ENCODE measurements at places on chromosomes 4 and X.

- no peak for DNase-seq
These were observed 2.5 kb downstream of the CXCL1 start for GRCh38 chr4:73871511-73872310.

GRCh38 chr4:15794905-15795304 lies 16.8 kb downstream of the CD38 start:
- no peak for DNase-seq

DNA sequence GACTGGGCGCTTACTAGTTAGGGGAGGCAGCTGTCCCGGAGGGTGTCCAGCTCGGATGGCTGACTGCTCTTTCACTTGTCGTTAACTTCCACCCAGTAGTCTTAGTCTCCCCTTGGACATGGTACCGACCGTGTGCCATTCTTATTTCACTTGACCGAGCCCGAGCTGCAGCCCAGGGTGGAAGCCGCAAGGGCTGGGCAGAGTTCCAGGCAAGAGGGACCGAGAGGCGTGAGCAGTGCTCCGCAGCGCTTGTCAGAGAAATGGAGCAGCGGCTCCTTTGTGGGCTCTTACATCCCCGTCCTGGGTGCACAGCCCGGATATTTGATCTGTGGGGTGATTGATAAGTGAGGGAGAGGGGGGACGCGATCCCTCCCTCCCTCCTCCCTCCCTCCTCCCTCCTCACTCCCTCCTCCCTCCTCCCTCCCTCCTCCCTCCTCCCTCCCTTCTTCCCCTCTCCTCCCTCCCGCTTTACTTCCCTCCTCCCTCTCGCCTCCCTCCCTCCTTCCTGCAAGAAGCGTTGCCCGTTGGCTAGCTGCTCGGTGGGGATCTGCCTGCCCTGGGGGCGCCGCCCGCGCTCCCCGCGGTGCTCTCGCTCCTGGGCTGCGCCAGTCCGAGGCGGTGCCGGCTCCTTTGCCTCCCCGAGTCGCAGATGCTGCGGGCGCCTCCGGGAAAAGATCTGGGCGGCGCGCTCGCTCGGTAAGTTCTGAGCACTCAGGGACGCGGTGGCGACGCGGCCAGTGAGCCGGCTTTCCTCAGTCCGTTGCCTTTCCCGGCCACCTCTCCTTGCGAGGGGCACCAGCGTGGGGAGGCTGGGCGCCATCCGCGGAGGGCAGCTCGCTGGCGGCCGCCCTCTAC lies at the start of gene SLITRK2:
Gene SLITRK2 (plus strand): TSS at position 499 of the 855 bp plus-strand sequence. CDS start 4,597 bp downstream, outside the sequence.
- no peak for DNase-seq

DNA sequence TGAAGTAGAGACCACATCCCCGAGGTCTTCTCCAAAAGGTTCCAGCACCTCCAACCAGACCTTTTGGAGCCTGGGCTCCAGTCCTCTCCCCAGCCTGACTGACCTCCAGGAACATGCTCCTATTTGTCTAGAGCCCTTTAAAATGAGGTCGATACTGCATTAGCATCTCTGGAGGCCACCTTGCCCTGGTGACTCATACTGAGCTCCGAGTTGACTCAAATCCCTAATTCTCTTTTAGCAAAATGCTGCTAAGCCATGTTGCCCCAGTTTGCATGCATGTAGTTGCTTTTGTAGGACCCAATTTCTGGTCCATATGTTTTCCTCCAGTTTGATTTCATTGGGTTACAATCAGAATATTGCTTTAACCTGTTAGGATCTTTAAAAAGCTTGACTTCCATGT lies 43.5 kb upstream of the CITED1 start:
- no peak for DNase-seq

GRCh38 chrX:19964017-19964710 lies 26.7 kb downstream of the BCLAF3 start:
- DNase-seq, result no peak

- DNase-seq, result no peak
These were observed 190.6 kb downstream of the GC start for GRCh38 chr4:71593311-71593710.

DNA sequence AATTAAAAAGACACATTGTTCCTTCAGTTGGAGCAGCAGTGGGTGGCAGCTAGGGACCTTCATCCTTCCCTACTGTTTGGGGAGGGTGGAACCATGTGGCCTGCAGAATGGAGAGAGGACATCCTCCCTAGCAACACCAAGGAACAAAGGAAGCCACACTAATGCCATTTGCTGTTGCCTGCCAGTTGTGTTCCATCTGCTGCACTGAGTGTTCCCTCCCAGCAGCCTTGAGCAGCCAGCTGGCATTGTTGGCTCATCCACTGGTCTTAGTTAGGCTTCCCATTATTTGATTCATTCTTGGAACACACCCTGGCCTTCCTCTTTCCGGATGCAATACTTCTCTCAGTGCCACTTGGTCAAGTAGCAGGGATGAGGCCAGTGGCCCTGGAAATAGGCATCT lies 25.0 kb upstream of the HMGB3 start:
- DNase-seq, result no peak

- DNase-seq, result no peak
These were observed 12.0 kb upstream of the CD38 start for GRCh38 chr4:15765910-15766697.

DNA sequence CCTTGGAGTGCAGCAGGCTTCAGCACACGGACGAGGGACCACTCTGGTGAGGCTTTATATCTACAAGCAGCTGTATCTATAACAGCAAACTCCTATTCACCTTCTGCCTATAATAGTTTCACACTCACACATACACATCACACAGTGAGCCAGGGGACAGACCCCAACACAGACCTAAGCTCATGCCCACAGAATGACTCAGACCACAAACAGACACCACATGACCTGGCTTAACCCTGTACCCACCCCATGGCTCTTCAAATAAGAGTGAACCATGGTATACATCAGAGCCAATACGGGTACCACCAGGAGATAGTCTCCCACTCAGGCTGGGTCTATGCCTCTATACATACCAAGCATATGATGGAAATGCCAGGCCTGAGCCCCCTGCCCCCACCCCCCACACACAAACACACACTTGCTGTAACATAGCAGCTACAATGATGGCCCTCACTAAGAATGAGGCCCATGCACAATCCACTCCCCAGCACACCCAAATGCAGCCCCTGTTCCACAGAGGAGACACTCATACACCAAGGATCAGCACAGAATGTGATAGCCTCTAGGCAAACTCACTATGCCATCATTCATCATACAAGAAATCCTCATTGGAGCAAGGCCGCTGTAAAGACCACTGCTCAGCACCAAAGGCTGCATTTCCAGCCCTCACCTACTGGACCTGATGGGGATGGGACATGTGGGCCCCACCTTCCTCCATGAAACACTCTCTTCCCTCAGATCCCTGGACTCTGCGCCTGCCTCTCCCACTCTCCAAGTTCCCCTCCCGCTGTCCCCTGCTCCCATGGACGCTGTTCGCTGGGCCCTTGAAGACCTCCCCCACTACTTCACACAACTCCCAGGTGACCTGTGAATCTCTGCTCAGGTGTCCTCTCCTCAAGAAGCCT lies 62.1 kb upstream of the XIAP start:
- DNase-seq, result no peak

GRCh38 chr4:39410415-39410814 lies 3.7 kb downstream of the KLB start:
- DNase-seq, result no peak

GRCh38 chr4:151744614-151745013 lies 16.2 kb downstream of the GATB start:
- peak; percentile 74 for DNase-seq

DNA sequence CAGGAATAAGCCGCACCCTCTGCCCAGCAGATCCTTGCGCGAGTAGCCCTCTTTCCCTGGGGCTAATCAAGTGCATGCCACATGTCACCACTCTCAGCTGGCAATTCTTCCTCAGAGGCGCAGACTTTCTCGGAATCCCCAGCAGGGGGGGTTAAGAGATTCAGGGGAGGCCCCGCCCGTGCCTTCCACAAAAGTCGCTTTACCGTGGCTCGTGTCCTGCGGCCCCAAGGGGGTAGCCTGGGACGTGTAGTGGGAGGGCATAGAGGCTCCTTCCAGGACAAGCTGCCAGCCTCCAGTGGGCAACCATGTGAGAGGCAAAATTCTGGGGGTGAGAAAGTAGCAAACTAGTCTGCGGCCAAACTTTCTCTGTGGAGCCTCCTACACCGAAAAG lies 652 bp downstream of the SRPX start:
- no peak for DNase-seq

- no peak for DNase-seq
These were observed 41.7 kb downstream of the KDM6A start for GRCh38 chrX:44914532-44915198.

- DNase-seq, result peak; percentile 60
These were observed 115.1 kb downstream of the SOWAHB start for GRCh38 chr4:76782837-76783236.

DNA sequence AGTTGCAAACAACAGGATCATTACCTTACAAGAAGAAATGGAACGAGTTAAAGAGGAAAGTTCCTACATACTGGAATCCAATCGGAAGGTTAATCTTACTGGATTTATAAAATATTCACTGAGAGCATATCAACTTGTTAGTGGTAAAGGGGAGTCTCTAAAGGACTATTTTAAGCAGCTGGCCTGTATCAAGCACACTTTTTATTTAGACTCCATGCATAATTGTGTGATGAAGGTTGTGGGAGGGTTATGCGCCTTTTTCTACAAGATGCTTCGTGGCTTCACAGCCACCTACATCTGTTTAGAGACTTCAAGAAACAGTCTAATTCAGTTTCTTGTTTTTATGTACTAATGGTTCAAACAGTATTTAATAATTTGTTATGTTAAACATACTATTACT lies 56.6 kb downstream of the GRSF1 start:
- no peak for DNase-seq

DNA sequence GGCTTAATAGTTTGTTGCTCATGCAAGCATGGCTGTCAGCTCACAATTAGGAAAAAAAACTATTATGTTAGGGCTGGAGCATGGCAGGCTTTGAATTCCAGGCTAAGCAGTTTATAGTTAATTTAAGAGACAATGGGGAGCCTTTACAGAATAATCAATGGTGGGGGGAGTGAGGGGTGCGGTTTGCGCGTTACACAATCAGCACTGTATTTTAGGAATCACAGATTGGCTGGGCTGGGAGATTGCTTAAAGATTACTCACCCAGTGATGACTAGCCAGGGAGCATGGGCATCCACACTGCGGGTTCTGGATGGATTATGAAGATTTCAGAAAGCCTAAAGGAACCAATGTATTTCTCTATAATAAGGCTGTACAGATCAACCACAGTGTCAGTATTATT lies 186.6 kb downstream of the SOX3 start:
- peak; percentile 34 for DNase-seq

DNA sequence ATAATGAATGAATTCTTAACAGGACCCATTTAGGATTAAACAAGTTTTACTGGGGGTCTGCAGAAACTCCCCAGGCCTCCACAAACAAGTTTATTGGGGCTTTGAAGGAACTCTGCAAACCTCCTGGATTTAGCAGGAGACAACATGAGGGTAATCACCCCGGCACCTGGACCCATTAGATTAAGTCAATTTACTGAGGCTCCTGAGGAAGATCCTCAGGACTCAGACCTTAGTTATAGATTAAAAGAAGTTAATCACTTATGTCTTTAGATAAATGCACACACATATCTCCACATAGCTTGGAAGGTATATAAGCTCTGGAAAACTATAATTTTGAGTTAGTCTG lies 29.4 kb downstream of the XG start:
- DNase-seq, result no peak

DNA sequence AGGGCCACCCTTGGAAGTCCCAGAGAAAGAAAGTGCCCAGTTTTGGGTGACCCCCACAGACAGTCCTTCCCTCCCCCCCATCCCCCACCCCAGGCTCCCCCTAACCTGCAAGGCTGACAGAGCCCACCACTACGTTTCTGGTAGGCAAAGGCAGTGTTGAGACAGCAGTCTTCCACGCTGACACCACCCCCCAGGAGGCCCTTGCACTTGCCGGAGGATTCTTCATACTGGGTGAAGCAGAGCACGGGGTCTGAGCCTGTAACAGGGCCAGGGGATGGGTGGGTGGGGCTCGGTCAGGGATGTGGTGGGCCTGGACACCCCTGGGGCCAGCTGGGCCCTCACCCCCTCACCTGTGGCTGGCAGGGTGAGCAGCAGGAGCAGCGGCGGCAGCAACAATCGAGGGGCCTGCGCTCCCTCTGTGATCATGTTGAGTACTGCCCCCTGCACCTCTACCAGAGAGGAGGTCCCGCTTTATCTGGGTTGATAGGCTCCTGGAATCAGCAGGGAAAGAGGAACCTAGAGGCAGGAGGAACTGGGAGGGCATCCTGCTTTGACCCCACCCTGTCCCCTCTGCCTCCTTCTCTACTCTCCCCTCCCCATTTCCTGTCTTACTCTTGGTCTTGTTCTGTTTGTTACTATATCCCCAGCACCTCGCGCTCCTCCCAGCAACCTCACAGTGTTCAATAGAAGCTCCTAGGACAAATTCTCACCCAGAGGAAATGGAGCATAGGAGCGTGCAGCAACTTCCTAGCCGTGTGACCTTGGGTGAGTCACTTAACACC lies at the start of gene CFP:
Gene CFP (minus strand): TSS at position 512 of the 782 bp plus-strand sequence. CDS start 86 bp downstream, at position 426.
- DNase-seq, result no peak

DNA sequence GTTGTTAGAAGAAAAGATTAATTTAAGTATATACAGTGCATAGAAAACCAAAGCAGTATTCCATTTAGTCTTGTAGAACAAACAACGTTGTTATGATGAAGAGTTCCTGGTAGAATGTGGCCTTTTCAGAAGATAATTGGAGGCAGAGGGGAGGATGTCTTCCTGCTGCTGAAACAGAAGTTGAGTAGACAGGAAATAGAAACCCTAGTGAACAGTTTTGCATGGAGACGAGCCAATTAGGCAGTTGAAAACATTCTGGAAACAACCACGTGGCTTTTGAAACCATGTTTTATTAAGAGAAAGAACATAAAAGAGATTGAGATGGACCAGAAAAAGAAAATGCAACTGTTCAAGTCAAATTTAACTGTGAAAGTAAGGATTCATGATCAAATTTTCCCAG lies 325.2 kb downstream of the CAMK2D start:
- DNase-seq, result no peak

DNA sequence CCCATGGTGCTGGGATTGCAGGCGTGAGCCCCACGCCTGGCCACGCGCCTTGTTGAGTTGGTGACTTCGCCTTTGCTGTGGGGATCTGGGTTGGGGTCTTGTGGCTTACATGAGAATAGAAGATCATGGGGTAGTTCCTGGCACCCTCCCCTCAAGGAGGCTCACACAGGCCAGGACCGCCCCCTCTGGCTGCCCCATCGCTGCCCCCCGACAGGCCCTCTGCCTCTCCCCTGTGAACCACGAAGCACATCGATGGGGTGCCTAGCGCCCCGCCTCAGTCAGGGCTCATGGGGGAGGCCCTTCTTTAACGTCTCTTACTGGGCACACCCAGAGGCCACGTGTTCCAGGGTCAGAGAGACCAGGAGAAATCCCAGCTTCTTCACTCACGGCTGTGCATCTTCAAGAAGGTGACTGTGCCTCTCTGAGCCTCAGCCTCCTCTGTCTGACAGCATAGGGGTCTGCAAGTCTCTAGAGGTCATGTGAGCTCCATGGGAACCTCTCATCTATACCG lies 23.6 kb upstream of the SPON2 start:
- no peak for DNase-seq

- no peak for DNase-seq
These were observed 26.7 kb upstream of the C1QTNF7 start for GRCh38 chr4:15400981-15401671.

Measured in HS-5 (cell line).